A673 (cell line): ENCODE measurements at places on chromosomes 16 and 17.
A peak's percentile ranks its signal among the peaks of the same experiment; 100 is the strongest.

DNA sequence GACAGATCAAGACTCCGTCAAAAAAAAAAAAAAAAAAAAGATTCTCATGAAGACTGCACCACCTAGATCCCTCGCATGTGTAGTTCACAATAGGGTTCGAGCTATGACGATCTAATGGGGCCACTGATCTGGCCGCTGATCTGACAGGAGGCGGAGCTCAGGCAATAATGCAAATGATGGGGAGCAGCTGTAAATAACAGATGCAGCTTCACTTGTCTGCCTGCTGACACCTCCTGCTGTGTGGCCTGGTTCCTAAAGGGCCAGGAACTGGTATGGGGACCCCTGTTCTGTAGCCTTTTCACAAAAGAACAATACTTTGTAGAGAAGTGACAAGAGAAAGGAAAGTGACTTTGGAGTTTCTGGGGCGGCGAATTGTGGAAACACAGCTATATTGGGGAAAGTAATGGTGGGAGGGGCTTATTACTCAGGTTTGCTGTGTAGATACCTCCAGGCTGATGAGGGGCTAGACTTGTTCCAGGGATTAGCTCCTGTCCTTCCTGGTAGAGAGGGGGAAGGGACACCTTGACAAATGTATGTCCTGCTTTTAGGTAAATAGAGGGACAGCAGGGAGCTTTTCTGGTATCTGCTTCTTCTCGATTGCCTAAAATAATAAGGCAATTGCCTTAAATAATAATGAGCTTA lies 57.1 kb downstream of the HAPSTR1 start:
- no peak for DNase-seq

DNA sequence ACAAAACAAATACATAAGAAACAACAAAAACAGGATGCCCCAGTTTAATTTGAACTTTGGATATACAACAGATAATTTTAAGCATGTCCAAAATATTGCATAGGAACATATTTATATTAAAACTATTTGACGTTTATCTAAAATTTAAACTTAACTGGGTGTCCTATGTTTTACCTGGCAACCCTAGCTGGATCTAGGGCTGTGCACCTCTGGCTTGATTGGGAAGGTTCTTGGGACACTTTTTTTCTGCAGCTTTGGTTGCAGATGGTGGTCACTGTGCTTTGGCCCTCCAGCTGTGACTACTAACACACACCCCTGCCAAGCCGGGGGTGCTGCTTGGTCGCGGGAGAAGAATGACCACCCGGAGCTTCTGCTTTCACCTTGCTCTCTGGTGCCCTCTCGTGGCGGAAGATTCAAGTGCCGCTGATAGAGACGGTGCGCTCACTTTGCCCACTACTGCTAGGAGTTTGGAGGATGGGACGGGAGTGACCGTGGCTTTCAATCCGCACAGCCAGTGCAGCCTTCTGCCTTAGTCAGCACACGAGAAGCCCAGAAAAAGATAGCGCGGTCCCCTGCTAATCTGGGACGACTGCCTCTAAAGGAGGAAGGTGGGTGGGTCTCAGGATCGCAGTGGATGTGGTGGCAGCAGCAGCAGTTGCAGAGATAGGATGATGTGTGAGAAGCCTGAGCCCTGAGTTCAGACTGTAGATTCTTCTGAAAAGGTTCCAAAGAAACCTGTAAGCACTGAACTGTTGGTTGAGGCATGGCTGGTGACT lies 6.7 kb downstream of the SPACA3 start:
- peak; percentile 69 for DNase-seq

DNA sequence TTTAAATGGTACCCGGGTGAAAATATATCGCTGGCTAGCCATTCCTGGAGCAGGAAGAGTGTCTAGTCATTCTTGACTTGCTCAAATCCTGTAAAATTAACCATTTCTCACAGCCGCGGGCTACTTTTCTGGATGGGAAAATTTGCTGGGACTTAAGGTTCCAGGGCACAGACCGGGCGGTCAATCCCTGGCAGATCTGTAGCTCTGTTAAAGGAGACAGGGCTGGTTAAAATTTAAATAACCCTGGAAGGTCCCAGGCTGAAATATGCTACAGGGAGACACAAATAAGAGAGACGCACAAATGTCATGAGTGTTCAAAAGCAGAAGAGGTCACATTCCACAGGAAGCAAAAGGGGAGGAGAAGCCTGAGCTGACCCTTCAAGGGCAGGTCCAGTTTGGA lies 229.6 kb upstream of the HSBP1 start:
- no peak for DNase-seq

DNA sequence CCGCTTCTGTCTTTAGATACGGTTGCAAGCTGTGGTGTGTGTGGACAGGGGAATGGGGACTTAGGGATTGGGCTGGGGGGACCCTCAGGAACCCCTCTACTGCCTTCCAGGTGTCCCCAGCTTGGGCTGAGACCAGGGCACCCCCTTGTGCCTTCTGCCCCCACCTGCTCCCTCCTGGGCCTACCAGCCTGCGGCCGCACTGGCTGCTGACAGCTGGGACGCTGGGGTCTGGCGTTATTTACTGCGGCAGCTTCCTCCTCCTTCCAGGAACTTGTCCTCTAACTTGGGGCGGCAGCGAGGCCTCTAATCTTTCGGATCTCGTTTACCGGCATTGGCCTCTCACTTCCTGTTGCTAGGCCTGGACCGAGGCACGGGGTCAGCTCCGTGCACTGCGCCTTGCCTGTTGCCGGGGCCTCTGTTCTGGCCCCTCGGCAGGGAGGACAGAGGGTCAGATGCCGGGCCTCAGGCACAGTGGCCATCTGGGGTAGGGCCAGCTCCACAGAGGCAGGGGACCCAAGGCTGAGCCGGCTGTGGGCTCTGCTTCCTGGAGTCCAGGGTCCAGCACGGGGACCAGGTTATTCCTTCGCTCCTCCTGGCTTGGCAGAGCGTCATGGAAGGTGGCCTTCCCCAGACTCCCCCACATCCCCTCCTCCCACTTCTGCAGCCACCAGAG lies 31.8 kb downstream of the TMEM235 start:
- no peak for DNase-seq

GRCh38 chr16:51222016-51222415 lies 70.9 kb upstream of the SALL1 start:
- no peak for DNase-seq

DNA sequence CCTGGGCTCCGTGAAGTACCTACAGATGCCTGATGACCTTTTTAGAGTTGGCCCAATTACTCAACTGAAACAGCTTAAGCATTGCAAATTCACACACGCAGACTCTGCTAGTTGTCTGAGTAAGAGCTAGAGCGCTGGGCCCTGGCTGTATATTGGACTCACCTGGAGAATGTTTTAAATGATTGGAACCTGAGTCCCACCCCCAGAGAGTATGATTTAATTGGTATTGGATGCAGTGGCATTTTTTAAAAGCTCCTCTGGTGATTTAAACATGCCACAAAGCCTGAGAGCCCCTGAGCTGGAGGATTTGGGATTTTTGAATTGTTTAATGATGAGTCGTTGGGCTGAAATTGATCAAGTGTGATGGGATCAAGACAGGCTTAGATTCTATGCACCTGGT lies 143.9 kb upstream of the SDK2 start:
- no peak for DNase-seq

- no peak for DNase-seq
Measured at GRCh38 chr16:7270823-7271222, 61.8 kb upstream of the RBFOX1 start.

DNA sequence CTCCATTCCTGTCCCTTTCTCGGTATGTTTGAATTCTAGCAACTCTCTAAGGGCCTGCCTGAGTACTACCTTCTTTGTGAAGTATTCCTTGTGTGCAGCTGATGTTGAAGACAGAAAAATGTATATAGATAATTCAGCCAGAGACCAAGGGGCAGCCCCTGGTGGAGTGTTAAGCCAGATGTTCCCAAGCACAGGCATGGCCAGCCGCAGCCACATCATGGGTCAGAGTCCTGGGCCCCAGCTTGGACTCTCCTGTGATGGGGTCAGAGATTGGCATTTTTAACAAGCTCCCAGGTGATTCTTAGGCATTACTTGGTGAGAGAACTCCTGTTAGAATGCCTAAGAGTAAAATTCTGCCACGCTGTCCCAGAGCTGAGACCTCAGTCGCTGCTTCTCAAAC lies 100.8 kb downstream of the IRF8 start:
- no peak for DNase-seq

DNA sequence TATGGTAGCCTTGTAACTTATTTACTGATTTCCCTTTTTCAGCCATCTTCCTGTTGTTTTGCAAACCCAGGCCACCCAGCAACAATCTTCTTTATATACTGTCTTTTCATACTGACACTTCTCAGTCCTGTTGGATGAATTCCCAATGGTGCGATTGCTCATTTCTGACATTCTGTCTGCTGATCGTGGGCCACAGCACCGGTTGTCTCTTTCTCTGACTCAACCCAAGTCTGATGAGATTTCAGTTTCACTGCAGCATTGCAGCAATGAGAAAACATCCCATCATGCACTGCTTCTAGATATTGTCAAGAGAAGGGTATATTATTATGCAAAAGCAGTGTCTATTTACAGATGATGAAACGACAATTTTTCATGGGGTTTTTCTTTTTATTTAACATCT lies 349.2 kb upstream of the HSBP1 start:
- no peak for DNase-seq

DNA sequence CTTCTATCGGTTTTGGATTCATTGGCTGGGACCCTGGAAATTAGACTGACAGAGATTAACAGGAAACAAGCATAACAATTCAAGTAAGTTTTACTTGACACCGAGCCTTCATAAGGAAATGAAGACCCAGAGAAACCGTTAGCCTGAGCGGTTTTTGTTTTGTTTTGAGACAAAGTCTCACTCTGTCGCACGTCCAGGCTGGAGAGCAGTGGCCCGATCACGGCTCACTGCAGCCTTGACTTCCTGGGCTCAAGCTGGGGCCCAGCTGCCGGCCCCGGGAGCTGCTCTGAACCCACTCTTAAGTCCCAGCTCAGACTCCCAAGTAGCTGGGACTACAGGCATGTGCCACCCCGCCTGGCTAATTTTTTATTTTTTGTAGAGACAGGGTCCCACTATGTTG lies 321.3 kb downstream of the SEC14L1 start:
- no peak for DNase-seq

- DNase-seq, result no peak
Measured at GRCh38 chr16:85635545-85636140, 22.5 kb downstream of the GSE1 start.

GRCh38 chr16:12587646-12588277 lies 215.9 kb downstream of the CPPED1 start:
- no peak for DNase-seq

DNA sequence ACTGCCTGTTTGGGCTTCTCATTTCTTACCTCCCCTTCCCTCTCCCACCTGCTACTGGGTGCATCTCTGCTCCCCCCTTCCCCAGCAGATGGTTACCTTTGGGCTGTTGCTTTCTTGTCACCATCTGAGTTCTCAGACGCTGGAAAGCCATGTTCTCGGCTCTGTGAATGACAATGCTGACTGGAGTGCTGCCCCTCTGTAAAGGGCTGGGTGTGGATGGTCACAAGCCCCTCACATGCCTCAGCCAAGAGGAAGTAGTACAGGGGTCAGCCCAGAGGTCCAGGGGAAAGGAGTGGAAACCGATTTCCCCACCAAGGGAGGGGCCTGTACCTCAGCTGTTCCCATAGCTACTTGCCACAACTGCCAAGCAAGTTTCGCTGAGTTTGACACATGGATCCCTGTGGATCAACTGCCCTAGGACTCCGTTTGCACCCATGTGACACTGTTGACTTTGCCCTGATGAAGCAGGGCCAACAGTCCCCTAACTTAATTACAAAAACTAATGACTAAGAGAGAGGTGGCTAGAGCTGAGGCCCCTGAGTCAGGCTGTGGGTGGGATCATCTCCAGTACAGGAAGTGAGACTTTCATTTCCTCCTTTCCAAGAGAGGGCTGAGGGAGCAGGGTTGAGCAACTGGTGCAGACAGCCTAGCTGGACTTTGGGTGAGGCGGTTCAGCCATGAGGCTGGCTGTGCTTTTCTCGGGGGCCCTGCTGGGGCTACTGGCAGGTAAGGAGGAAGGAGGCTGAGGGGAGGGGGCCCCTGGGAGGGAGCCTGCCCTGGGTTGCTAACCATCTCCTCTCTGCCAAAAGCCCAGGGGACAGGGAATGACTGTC lies at the start of gene CD68:
Gene CD68 (plus strand): TSS at position 638 of the 833 bp plus-strand sequence. CDS start 40 bp downstream, at position 678.
- DNase-seq, result peak; percentile 88

GRCh38 chr17:4405038-4405669 lies 28.6 kb upstream of the SPNS3 start:
- DNase-seq, result no peak

DNA sequence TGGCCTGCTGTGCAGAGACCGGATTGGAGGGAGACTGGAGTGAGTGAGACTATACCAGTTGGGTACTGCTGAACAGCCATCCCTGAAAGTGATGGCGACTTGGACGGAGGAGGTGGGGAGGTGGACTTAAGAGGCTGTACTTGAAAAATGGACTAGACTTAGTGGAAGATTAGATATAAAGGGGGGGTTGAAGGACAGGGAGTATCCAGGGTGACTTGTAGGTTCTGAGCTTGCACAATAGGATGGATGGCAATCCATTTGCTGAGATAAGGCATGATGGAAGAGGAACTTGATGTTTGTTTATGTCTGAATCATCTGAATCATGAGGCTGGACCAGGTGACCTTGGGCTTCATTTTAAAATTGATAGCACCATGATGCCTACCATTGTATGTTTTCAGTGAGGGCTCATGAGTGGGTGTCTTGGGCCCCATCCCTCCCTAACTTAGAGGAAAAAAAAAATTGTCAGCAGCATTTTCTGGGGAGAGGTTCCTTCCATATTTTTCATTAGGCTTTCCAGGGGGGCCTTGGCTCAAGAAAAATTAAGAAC lies 41.2 kb downstream of the PRKCA start:
- DNase-seq, result no peak

GRCh38 chr16:14307527-14308367 lies 236.6 kb downstream of the MRTFB start:
- no peak for DNase-seq

DNA sequence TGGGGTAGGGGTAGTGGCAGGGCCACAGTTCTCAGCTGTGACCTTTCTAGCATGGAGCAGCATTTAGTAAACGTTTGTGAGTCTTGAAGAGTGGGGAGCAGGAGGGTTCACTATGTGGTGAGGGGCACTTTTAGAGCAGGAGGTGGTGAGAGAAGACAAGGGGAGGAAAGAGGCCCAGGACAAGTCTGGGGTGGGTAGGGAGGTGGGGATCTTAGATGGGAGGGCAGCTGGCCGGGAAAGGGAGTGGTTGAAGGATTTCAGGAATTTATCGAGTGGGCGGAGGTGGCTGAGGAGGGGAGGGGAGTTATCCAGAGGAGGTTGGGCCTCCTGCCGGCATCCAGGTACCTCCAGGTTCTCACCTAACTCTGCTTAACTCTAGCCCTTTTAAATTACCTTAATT lies 1.9 kb downstream of the CLEC16A start:
- DNase-seq, result no peak

- DNase-seq, result no peak
Measured at GRCh38 chr17:67509390-67510287, 132.6 kb downstream of the PITPNC1 start.

- DNase-seq, result no peak
Measured at GRCh38 chr16:87707714-87708580, 57.8 kb downstream of the KLHDC4 start.

- DNase-seq, result no peak
Measured at GRCh38 chr16:84883301-84883700, 63.5 kb downstream of the CRISPLD2 start.

DNA sequence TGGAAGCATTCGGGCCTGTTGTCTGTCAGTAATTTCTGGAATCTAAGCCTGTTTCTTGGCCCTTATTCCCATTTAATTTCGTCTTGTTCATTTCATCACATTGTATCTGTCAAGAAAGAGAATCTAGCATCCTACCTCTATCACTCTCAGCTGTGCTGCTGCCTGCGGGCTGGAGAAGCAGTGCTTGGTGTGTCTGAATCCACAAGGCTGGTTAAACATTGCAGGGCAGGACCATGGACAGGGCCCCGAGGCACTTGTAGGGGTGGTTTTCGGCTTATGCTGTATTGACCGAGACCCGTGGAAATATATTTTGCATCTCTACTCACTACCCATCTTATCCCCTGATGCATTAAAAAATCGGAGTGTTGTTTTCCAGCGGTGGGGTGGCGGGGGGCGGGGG lies 3.1 kb downstream of the RAB11FIP4 start:
- peak; percentile 54 for DNase-seq
